Glutamatergic neuron (in vitro differentiated cells): ENCODE measurements at places on chromosomes 5 and 9. TPM values are rescaled to one million over a fixed set of nuclear protein-coding genes. Genes with fewer than 3 reads are reported as not detected.

Gene CETN3
- 28.7 TPM for total RNA-seq

Gene TBC1D9B
- 81.8 TPM for total RNA-seq

Gene C9
- not detected for total RNA-seq

Gene SOWAHA
- total RNA-seq = 0.12 TPM

Gene C9orf50
- 0.56 TPM for total RNA-seq

Gene NACC2
- 3.9 TPM for total RNA-seq

Gene GABRA6
- not detected for total RNA-seq

Gene CDKN2B-AS1
- not detected for total RNA-seq

Gene AHRR
- 2.0 TPM for total RNA-seq

Gene PCDHGB7
- 38.6 TPM for total RNA-seq

Gene PITX1
- total RNA-seq = 0.76 TPM

Gene ENTPD2
- 0.69 TPM for total RNA-seq

Gene HTR1A
- total RNA-seq = 1.2 TPM

Gene IFNA13
- not detected for total RNA-seq

Gene KLHL3
- total RNA-seq = 5.7 TPM

Gene GZMA
- total RNA-seq = not detected

Gene PCDHA3
- total RNA-seq = 17.9 TPM

Gene ACOT12
- total RNA-seq = not detected

Gene PTCH1
- 104 TPM for total RNA-seq

Gene FBN2
- total RNA-seq = 0.86 TPM
